ENCODE measurements at places on chromosomes 16 and 17. TPM values are rescaled to one million over a fixed set of nuclear protein-coding genes. Genes with fewer than 3 reads are reported as not detected.

Gene CCL3
- total RNA-seq, result not detected

Gene PTX4
- total RNA-seq, result not detected

Gene KRT25
- not detected for total RNA-seq

DNA sequence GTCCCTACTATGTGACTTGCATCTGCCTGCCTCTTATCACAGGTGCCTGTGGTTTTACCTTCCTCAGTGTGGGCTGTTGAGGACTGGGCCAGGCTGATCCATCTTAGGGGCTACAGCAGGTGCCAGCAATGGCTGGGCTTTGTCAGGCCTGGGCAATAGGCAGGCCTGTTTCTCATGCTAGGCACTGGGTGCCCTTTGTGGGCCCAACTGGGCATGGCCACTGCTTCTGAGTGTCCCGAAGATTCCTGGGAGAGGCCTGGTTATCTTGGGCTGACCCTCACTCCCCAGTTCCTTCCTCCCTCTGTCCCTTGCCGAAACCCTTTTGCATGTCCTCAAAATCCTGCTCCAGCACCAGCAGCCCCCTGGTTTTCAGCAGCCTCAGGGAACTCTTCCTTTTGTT, 1024.9 kb downstream of the KCNJ18 start:
- no peak for DNase-seq

DNA sequence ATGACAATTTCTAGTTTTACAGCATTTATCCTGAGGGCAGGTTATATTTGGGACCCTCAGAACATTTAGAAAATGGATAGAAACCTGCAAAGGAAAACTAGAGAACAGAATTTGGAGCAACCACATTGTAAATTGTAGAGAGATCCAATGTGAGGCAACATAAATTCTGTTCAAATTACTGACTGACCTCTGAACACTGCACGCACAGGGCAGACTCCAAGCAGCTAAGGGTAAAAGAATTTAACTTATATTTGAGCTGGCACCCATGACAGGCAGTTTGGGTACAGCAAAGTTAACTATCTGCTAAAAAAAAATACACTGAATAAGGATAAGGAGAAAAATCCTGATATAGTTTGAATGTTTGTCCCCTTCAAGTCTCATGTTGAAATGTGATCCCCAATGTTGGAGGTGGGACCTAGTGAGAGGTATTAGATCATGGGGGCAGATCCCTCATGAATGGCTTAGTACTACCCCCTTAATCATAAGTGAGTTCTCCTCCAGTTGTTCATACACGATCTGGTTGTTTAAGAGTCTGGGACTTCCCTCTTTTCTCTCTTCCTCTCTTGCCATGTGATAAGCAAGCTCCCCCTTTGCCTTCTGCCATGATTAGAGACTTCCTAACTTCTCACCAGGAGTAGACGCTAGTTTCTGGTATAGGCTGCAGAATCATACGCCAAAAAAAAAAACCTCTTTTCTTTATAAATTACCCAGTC, 75.7 kb downstream of the FBXL20 start:
- DNase-seq, result no peak

- DNase-seq, result no peak
Observed at GRCh38 chr17:5913032-5913531, 157.1 kb upstream of the WSCD1 start.

GRCh38 chr17:81235822-81236740, 2.8 kb downstream of the TEPSIN start:
- no peak for DNase-seq

Measured in CD4-positive, CD25-positive, alpha-beta regulatory T cell (primary cell).